ENCODE measurements at places on chromosomes 6 and 20.

GRCh38 chr6:36246506-36247268, 23.2 kb upstream of the PNPLA1 start:
- no peak for DNase-seq

GRCh38 chr6:32566957-32567356, 22.7 kb downstream of the HLA-DRB1 start:
- DNase-seq = no peak

- DNase-seq = no peak
Observed at GRCh38 chr6:35967076-35967774, 46.3 kb upstream of the SRPK1 start.

- no peak for DNase-seq
Observed at GRCh38 chr20:41365777-41366545, 657 bp downstream of the EMILIN3 start.

- DNase-seq = peak; percentile 30
Observed at GRCh38 chr20:58650181-58650775, 805 bp upstream of the STX16 start.

GRCh38 chr20:50333131-50333670, 142.6 kb downstream of the CEBPB start:
- DNase-seq = no peak

GRCh38 chr6:20024316-20024673, 187.1 kb downstream of the ID4 start:
- no peak for DNase-seq

GRCh38 chr20:31551163-31552081, 37.2 kb downstream of the HM13 start:
- no peak for DNase-seq

DNA sequence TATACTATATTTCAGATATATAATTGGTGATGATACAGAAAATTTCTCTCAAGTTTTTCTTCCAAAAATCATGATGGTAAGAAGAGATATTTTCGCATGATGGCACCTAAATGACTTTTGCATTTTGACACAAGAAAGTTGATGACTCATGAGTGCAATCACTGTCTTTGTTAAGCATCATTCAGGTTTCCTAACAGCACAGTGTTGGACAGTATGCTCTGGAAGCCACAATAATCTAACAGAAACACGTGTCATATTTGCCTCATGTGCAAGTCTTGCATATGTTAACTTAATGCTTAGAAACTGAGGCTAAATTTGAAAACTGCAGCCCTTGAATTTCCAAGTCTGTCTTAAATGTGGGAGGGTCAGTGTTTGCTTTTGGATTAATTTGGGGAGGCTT, 533.5 kb downstream of the LMBRD1 start:
- DNase-seq = no peak

DNA sequence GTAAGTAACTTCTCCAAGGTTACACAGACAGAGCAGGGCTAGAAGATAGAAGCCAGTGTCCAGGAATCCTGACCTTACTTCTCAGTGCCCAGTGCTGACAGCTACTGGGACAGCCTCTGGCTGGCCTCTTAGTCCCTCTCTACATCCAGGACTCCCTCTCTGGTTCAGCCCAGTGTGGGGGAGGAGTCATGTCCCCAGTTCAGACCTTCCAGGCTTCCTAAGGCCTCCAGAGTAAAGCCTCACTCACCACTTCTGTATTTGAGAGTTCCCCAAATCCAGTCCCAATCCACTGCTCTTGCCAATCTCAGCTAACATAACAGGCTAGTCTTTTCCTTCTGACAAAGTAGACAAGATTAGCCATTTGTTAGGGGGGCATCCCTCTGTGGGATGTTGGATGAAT, 36.9 kb upstream of the EPB41L1 start:
- DNase-seq = no peak
